HT-29 (cell line): ENCODE measurements at places on chromosomes 5 and 9.

GRCh38 chr9:119369680-119370366, 588 bp upstream of the BRINP1 start:
- DNase-seq = no peak

DNA sequence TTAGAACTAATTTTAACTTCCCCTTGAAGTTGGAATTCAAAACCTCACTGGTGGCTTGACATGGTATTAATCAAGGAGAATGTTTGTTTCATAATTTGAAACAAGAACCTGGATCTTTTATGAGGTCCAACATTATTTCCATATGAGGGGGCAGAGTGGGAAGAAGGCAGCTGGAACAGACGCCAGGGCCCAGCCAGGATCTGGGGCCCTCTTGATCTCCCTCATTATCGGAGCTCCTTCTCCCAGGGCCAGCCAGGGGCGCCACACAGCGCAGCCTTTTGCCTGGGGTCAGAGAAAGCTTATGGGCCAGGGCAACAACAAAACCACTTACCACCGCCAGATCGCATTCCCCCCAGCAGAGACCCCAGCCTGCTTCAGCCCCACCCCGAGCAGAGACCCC, 27.1 kb upstream of the NKD2 start:
- DNase-seq = no peak

DNA sequence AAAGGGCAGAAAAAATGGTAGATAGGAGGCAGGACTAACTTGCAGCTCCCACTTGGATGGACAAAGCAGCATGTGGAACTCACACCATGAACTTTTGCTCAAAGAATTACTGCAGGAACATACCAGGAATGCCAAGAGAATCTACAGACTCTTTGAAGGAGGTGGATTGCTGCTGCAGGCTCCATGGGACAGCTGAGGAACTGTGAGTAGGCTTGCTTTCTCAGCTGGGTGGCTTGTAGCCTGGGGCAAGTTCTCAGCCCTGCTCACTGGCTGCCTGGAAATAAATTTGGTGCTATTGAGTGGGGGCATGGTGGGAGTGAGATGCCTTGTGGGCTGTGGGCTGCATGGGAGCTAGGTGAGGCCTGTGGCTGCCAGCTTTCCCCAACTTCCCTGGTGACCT, 574.5 kb downstream of the PRELID2 start:
- no peak for DNase-seq

DNA sequence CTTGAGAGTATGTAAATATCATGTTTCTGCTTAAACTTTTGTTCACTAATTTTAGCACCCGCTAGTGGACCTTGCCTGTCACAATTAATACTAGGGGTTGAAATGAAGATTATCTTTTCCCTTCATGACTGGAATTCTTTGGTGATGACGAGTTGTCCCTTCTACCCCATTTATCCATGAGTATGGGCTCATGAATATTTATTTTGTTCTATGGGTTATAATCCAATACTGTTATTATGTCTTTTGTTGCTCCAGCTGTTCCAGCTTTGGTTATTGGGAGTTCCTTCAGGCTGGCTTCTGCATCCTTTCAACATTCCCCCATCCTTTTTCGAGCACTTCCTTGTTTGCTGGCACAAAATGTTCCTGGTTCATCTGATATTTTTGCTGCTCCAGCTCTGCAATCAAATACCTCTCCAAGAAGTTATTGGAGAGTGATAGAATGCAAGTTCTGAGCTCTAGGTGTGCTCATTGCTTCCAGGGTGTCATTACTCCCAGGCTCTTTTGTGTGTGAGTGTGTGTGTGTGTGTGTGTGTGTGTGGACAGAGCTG, 19.7 kb upstream of the ARHGEF28 start:
- no peak for DNase-seq

DNA sequence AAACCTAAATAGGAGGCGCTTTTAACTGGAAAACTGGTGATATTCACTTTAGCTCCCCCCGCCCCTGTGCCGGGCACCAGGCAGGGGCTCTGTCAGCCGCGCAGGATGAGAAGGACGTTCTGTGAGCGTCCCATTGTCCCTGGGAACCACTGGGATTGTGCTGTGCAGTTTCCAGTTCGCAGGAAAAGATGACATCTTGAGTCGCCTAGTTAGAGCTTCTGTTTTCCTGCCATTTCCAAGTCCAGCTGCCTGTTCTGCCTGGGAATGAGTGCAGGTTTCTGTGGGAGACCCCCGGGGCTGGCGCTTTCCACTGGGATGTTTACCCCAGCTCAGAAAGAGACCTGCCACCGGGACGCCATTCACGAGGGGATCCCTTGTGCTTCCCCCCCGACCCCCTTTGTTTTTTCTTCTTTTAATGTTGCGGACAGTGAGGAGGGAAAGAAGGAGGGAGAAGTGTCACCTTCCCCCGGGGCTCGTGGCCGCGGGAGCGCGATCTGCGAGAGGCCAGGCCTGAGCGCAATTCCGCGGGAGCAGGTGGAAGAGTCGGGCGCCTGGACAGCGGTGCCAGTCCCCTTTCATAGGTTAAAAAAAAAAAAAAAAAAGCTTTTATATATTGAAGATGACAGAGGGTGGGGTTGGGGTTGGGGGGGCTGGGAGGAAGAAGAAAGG, 121.5 kb downstream of the RMI1 start:
- no peak for DNase-seq

- peak; percentile 67 for DNase-seq
These were observed 25.8 kb upstream of the TRIM32 start for GRCh38 chr9:116661037-116661954.

DNA sequence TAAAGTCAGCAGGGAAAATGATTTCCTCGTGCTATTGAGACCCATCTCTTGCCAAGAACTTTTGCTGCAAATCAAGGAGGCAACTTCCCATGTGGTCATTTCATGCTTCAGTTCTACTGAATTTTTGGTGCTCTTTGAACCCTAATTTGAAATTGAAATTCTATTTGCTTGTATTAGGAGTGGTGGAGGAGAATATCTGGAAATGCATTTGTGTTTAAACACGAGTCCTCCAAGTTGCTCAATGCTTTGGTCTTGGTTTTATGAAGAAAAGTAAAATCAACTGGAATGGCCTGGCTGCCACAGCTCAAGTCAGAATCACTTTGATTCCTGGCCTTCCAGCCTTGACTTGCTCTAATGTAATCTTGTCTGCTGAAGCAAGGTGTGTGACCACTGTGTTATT, 613.2 kb downstream of the TLE1 start:
- DNase-seq = no peak

DNA sequence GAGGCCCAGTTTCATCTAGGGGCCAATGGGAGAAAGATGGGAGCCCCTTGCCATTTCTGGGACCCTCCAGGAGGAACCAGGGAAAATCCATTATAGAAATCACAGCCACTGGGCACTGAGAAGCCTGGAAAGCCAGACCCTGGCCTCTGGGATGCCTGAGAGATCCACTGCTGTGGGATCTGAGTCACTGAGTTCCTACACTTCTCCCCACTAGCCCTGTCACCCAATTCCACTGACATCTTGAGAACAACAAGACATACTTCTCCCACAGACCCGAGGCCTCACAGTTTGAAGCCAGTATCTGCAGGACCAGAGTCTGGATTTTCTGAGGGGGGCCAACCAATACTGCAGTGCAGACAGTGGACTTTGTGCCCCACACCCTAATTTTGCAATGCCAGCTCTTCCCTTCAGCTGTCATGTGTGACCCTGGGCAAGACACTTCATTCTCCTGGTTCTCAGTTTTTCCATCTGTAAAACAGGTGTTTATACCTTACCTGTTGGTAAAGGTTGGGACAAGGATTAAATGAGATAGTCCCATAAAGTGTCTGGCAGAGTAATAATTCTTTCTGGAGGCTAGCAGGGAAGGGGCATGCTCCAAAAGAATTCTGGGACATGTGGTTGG, 46.5 kb downstream of the CXXC5 start:
- no peak for DNase-seq

GRCh38 chr9:131257266-131258025, 18.9 kb downstream of the FAM78A start:
- DNase-seq = no peak

GRCh38 chr5:148660346-148660660, 6.0 kb upstream of the HTR4 start:
- DNase-seq = no peak

- DNase-seq = no peak
These were observed 179.7 kb upstream of the HAPLN1 start for GRCh38 chr5:83900306-83900705.

DNA sequence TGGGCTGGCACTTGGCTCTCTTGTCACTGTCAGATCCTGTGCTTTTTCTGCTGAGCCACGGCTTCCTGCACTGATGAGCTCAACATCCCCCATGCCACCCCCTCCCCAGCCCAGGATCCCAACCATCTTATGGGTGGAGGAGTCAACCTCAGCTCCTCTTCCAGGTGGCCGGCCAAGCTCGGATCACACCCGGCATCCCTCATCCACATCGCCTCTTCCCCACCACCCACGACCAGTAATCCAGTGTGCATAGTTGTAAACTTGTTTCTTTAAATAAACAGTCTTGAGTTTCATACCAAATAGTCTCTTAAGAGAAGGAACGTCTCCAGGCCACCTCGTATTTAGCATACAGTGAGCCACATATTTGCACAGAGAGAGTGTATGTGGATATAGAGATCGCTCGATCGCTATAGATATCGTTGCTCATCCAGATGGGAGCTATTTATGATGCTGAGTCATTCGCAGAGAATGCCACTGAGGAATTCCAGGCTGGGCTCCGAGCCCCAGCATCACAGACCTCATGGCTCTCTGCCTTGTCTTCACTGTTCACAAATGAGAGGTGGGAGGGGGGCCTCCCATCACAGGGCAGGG, 61.8 kb upstream of the CPLX2 start:
- DNase-seq = peak; percentile 25

DNA sequence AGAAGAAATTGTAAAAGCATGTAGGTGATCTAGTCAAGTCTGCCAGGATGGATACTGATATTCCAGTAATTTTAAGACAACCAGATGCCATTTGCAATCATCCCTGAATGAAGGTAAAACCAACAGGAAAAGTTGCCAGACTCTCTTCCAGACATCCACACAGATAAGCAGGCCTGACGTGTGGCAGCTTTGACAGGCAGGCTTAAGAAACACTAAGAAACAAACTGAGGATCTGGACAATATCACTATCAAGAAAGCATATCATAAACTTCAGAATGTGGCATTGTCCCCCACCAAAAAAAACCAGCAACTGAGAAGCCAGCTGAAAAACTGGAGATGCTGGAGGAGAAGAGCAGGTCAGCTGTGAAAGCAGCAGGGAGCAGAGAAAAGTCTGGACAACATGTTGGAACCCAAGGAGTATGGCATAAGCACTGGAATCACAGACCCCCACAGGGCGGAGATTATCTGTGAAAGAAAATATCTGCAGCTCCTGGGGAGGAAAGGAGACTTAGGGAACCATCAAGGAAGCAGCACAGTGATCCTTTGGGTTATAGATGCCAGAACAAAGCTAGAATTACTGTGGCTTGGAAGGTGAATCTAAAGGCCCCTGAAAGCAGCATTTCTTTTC, 307.0 kb downstream of the CWC27 start:
- no peak for DNase-seq
